ENCODE measurements at places on chromosomes 11 and 22.

- DNase-seq, result no peak
Observed at GRCh38 chr11:120517390-120517761, 5.8 kb downstream of the GRIK4 start.

- DNase-seq, result no peak
Observed at GRCh38 chr11:86150847-86151173, 81.9 kb upstream of the PICALM start.

DNA sequence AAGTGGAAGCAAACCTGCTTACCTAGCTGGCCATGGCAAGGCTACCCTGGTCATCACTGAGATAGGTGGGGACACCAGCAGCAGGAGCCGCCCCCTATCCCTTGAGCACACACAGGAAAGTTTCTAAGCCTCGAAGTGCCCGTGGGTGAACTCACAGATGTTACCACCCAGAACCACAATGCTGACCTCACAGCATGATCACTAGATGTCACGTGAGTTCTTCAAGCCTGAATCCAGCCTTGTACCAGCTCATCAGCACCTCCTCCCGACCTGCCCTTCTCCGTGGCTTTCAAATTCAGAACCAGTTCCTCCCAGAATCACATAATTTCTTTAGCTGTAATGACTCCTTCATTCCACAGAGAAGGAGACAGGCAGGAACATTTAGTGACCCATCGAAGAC, 24.7 kb upstream of the TIMP3 start:
- DNase-seq, result no peak

DNA sequence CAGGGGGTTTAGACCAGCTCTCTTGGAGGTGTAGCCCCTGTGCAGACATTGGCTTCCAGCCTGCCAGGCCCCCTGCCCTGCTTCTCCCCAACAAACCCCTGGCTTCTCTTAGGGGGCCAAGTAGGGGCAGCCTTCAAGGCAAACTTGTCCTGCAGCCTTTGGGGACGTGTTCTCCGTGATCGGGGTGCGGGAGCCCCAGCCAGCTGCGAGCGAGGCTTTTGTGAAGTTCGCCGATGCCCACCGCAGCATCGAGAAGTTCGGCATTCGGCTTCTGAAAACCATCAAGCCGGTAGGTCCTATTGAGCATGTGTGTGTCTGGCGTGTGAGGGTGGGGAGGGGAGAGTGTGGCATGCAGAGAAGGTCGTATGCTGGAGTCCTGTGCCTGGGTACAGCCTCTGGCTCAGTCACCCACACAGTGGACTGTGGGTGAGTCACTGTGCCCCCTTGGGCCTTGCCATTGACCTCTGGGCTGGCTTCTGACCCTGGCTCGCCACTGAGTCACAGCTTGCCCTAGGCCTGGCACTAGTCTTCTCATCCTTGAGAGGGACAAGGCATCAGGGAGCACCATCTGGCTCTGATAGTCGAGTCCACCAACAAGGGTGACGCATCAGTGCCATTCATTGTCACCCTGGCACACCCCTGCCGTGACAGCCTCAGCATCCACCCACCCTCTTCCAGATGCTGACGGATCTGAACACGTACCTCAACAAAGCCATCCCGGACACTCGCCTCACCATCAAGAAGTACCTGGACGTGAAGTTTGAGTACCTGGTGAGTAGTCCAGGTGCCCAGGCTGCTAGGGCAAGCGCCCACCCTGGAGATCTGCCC, 11.4 kb downstream of the SLC16A8 start:
- no peak for DNase-seq

DNA sequence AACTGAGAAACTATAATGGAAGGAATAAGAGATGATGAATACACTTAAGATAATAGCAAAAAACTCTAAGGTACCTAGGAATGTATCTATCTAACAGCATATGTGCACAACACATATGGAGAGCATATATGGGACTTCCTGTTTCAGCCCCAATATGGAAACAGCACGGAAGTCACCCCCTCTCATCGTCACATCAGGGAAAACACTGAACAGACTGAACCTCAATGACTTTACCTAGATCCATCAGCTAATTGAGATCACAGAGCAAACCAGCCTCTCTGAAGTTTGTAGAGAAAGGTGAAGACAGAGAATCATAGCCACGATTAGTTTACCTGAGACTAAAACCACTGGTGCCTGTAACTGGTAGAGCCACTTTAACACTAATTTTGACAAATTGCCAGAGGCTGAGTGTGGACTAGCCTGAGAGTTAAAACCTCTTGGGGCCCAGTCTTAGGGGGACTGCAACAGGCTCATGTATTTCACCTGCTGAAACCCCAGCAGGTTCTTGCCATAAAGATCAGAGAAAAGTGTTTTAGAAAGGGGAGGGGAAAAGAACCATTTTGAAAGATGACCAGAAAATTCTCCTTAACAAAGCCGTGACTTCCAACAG, 722.6 kb downstream of the TBC1D22A start:
- DNase-seq, result no peak

GRCh38 chr11:73585834-73586575, 11.9 kb downstream of the FAM168A start:
- DNase-seq, result no peak

- DNase-seq, result no peak
Observed at GRCh38 chr22:19961868-19962245, 20.2 kb upstream of the TXNRD2 start.

- no peak for DNase-seq
Observed at GRCh38 chr11:2791521-2792380, 92.0 kb upstream of the KCNQ1OT1 start.

GRCh38 chr22:28017859-28018258, 98.8 kb upstream of the PITPNB start:
- DNase-seq, result no peak

GRCh38 chr11:34656062-34656720, 35.3 kb downstream of the EHF start:
- no peak for DNase-seq

DNA sequence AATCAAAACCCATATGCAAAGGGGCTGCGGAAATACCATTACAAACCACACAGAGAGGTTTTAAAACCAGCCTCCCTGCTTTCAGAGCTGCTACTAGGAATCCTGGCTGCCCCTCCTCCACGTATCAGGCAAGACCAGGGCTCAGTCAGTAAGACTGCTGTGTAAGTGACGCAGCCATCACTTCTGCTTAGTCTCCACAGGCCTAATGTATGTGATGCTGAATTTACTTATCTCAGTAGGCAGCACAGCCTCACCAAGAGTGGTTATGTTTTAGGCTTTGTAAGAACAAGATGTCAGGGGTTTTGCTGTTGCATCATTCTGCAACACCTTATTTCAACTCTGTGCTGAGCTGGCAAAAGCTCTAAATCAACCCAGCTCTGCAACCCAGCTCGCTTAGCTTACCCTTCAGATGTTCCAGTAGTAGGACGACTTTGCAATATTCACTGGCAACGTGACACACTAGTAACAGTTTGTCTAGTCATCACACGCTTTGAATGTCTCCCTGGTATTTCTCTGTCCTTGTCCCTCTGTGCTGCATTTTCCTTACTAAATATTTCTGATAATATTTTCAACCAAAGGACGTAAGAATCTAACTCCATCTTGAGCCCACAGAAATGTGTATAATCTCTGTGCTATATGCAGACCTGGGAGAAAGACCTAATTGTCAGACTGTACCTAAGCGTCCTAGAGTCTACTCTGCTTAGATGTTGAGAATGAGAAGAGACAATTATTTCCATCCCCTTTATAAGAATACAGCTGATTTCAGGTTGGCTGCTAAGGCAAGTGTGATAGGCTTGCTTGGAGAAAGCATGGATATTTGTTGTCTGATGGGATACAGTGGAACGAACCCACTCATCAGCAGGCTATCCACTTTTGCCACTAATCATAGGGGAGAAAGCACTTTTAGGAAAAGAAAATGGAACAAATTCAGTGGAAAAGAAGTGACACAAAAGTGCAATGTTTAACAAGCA, 72.2 kb downstream of the LARGE2 start:
- DNase-seq, result no peak

DNA sequence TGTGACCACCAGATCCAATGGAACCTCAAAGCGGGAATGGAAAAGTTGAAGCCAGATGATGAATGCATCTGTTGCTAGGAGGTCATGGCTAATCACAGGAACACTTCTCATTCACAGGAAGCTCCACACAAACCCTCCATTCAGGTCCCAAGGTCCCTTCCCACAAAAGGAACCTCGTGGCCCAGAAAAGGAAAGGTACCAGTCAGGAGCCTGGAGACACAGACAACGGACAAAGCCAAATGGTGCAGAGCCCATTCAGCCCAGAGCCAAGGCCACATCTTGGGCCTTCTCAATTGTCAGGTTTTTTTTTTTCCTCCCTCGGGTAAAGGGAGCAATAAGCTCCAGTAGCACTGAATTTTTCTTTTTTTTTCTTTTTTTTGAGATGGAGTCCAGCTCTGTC, 87.0 kb downstream of the FAM168A start:
- DNase-seq, result no peak

- DNase-seq, result no peak
Observed at GRCh38 chr22:42399315-42400271, 32.6 kb downstream of the NFAM1 start.

- DNase-seq, result no peak
Observed at GRCh38 chr11:43576320-43576802, 104.2 kb upstream of the HSD17B12 start.

GRCh38 chr22:23037429-23038333, 32.6 kb upstream of the GNAZ start:
- DNase-seq, result no peak

- DNase-seq, result peak; percentile 76
Observed at GRCh38 chr11:62601372-62602140, at the start of gene MTA2. Gene MTA2, minus strand, starts transcription at chr11:62601865. Its CDS starts 415 bp downstream, at chr11:62601450.

GRCh38 chr11:66852466-66853241, 4.2 kb upstream of the LRFN4 start:
- DNase-seq, result no peak

DNA sequence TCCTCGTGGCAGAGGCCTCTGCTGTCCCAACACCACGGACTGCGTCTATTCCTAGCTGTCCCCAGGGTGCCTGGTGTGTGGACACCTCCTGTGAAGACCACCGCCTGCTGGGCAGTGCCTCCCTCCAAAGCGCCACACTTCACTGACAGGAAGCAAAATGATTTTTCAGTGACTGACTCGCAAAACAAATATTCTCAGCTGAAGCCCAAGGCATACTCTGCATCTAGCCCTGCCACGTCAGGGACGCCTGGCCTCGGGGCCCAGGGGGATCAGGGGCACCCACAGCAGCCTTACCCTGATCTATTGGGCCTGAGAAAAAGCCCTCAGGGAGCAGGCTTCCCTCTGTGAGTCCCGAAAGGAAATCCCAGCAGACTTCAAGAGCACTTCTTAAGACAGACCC, 2.2 kb downstream of the BRD1 start:
- DNase-seq, result no peak

DNA sequence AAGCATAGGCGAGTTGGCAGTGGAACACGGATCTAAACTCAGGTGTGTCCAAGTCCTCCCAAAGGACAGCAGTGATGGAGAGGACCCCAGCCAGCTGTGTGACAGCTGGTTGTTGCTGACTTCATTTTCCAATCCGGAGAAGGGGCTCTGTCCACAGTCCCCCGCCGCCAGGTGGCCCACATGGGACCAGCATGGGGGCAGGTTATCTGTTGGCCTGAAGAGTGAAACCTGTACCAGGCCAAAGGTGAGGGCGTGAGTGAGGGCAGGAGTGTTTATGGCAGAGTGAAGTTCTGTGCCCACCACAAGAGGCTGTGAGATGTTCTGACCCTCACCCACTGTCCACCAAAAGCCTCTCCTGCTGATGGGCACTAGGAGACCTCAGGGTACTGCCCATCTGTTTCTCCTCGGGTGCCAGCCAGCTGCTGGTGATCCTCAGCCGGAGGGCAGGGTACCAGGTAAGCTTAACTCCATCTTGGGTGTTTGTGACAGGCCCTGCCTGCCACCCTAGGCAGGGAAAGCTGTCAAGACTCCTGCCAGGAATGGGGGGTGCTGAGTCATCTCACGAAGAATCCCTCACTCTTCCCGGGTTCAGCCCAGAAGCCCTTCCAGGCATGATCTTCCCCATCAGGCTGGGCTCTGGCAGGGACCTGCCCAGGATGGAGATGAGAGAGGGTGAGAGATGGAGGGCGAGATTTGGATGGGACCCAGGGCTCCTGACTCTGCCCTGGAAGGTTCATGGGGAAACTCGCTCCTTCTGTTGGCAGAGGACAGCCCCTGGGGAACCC, 15.5 kb upstream of the TAB1 start:
- DNase-seq, result no peak

DNA sequence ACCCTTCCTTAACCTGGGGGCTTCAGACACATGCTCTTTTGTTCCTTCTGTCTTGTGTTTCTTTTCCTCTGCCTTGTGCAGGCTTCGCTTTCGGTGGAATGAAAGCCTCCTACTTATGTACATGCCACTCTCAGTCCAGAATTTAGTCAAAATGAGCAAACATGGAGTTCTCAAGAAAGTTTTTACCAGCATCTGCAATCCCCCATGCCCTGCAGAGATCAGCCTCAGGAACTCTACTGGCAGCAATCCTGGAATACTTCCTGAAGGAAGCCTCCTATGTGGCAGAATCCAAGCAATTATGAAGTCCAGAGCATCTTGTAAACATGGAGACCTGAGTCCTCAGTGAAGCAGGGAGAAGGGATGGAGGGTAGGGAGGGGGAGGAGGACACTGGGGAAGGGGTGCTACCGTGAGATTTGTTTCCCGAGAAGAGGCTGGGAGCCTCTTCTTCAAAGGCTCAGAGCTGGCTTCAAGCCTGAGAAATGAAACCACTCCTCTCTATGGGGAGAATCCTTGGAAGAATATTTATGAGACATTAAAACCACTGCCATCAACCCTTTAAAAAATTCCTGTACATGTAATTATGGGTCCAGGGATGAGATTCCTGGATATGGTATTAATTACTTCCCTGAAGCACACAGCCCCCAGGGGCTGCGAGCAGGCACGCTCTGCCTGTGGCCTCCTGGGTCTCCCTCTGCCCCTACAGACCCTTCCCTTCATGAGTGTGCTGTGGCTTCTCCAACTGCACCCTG, 58.4 kb downstream of the TENM4 start:
- DNase-seq, result no peak

DNA sequence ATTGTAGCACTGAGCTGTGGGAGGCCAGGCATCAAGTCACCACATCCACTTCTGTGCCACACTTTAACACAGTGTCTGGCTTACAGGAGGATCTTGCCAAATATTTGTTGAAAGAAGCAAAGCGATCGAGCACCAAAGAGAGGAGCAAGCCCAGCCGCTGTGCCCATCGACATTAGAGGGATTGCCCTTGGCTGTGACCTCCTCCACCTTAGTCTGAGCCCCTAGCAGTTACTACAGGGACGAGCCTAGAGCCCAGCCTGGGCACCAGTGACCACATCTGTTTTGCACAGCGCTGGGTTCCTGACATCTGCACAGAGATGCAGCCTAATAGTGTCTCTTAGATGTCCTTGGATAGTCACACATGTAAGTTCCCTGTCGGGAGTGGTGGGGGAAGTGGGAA, 17.7 kb downstream of the GRIK4 start:
- DNase-seq, result no peak

DNA sequence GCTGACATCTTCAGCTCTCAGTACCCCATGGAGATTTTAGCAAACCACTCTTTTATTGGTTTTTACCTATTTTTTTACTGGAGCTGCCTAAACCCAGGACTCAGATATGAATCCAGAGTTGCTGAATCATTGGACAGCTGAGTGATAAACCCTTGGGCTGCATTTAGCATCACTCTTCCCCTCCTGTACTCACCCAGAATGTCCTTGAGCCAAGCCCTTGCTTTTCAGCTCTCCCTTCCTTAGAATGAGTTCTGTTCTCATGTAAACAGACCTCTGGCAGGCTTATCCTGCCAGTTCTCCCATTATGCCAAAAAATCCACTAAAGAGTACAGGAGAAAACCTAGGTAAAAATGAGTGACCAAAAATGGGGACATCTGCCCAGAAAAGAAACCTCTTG, 200.1 kb upstream of the POU2AF2 start:
- no peak for DNase-seq
